ENCODE measurements at places on chromosomes 12 and 14.

- DNase-seq: no peak
Measured at GRCh38 chr14:100056964-100057795, 8.0 kb upstream of the EVL start.

DNA sequence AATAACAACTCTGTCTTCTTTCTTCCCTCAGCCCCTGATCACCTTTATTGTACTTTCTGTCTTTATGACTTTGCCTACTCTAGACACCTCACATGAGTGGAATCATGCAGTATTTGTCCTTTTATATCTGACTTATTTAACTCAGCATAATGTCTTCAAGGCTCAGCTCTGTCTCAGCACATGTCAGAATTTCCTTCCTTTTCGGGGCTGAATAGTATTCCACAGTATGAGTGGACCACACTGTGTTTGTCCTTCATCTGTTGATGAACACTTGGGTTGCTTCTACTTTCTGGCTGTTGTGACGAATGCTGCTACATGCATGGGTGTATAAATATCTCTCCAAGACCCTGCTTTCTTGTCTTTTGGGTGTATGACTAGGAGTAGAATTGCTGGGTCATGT lies 117.6 kb downstream of the KIF26A start:
- no peak for DNase-seq

DNA sequence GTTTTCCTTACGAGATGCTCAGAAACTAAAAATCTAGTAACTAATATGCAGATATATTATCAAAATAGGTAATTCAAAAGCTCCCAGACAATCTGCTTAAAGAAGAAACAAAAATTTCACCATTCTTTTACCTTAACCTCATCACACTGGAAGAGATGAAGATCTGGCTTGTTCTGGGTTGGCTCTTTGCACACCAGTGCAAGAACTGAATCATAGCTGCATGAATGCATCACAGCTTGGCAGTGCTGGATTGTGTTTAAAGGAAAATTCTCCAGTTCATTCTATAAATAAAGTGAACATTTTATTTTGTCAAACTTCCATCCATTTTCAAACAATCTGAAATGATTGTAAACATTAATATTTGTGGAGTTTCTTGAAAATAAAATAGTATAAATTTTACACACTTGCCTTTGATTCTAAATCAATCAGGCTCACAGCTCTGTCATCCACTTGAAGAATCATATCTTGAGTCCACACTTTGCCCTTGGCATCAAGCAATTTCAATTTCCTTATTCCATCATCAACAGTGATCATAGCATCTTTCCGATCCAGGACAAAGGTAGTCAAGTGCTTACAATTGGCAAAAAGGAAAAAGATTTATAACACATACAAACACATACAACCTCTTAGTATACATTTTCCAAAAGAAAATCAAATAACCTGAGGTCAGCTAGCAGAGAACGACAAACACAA lies 119.8 kb downstream of the EPS8 start:
- DNase-seq: no peak

GRCh38 chr12:7068240-7068993 lies 7.9 kb downstream of the C1S start:
- DNase-seq: no peak

GRCh38 chr14:91243074-91243471 lies 1.4 kb downstream of the GPR68 start:
- DNase-seq: no peak

DNA sequence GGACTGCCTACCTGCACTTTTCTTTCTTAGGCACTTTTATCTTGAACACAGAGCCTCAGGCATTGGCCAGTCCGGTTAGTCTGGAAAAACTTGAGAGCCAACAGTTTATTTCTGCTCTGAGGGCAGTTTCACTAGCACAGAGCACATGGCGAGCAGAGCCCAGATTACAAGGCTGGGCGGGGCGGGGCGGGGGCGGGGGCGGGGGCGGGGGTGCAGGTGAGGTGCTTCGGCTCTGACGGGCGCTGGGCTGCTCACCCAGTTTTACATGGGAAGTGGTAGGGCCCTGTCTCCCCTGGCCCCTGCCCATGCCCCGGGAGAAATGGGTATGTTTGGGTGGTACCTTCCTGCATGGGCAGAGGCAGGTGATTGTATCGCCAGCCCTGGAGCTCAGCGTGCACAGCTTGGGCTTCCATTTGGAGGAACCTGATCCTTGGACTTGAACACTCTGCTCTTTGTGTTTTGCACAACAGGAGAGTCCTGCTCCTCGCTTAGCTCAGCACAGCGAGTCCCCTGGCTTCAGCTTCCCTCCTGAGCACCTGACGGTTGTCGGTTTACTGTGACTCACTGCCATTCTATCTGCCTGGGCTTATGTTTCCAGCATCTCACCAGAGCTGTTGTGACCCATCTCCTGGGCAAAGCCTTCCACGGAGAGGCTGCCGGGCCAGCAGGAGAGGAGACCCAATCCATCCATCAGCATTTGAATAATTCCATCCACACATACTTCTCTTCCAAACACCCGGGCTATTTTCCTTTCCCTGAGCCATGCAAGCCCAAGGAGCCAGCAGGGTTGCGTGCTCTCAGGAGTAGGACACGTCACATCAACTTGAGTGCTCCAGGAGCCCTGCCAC lies 108.5 kb downstream of the ARF6 start:
- DNase-seq: no peak
